Naive thymus-derived CD8-positive, alpha-beta T cell (primary cell): ENCODE measurements at places on chromosomes 11 and 22.

GRCh38 chr11:9851366-9851765 is 187.5 kb downstream of the SWAP70 start:
- DNase-seq: no peak

GRCh38 chr11:60477035-60477445 is 15.5 kb upstream of the MS4A12 start:
- DNase-seq: no peak

- no peak for DNase-seq
Measured at GRCh38 chr11:59765068-59765735, 10.0 kb downstream of the STX3 start.

- no peak for DNase-seq
Measured at GRCh38 chr22:50144005-50144614, 26.4 kb upstream of the PANX2 start.

DNA sequence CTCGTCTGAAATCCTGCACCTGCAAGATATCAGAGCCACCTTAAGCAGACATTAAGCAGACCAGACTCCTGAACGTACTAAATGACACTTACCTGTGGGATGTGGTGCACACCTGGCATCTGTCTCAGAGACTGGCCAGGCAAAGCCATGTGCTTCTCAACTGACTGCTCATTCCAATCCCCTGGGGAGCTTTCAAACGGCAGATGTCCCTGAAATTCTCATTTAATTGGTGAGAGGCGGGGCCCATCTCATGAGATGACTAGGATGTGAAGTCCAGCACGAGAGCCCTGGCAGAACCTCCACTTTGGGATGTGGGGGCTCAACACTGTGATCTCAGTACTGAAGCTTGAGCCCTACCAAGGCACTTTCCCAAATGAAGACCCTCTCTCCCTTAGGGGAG is 84.9 kb upstream of the HMGXB4 start:
- no peak for DNase-seq

- DNase-seq: peak; percentile 67
Measured at GRCh38 chr11:45110562-45110961, 35.9 kb upstream of the PRDM11 start.

DNA sequence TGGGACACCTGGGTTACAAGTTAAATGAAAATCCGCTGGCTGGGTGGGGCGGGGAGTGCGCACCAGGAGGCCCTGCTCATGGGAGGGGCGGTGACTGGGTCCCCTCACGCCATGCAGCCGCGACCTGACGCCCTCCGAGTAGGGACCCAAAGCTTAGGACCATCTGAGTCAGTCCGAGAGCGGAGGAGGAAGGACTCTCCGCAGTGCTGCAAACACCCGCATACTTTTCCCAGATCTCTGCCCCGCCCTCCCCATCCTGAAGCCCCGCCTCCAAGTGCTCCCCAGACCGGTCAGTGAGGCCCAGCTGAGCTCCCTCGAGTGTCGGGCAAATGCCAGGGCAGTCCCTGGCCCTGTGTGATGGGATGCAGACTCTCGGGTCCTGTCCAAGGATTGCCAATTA is 6.6 kb upstream of the FLI1 start:
- no peak for DNase-seq
